ENCODE measurements at places on chromosomes 3 and 15. TPM values are rescaled to one million over a fixed set of nuclear protein-coding genes. Genes with fewer than 3 reads are reported as not detected.

- no peak for DNase-seq
Observed at GRCh38 chr15:97761110-97761509, 199.4 kb upstream of the ARRDC4 start.

GRCh38 chr15:96369825-96370621, 39.5 kb downstream of the NR2F2 start:
- no peak for DNase-seq

DNA sequence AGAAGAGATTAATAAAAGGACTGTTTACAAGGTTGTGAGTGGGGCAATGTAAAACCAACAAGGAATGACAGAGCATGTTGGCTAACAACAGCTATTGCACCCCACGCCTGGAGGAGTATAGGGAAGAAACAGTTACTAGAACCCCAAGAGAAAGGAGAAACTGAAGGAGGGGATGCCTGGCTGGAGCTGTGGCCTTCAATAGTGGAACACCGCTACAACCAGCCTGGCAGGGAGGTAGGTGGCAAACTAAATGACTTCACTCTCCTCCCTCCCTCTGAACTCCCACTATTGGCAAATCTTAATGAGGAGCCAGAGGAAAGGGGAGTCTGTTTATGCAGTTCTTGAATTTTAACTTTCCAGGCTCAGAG, 7.2 kb upstream of the CD47 start:
- DNase-seq = no peak

DNASE1L3 gene
- not detected for total RNA-seq

LTF gene
- 0.63 TPM for total RNA-seq

ISL2 gene
- 0.57 TPM for total RNA-seq

CLDN18 gene
- total RNA-seq = not detected
